Activated naive CD4-positive, alpha-beta T cell treated with anti-CD3 and anti-CD28 coated beads for 36 hours (primary cell): ENCODE measurements at places on chromosomes 4 and X.
A peak's percentile ranks its signal among the peaks of the same experiment; 100 is the strongest.

DNA sequence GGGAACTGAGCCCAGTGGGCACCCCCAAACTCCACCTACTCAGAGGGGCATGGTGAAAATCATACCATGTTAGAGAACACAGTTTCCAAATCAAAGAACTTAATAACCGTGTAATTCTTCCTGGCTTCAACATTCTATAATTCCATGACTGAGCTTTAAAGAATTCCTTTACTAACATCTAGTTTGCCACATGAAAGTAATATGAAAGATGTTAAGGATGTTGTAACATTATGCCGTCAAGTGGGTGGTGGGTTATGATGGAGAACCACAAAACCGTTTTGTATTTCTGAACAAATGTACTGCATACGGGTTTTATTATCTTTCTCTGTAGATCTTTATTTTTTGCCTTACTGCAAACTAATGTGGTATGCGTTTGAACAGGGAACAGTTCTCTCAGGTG lies 549.0 kb upstream of the MAGEB2 start:
- DNase-seq, result no peak

GRCh38 chr4:102139132-102139573 lies 206.1 kb downstream of the SLC39A8 start:
- no peak for DNase-seq

GRCh38 chrX:149074398-149074797 lies 430.7 kb downstream of the IDS start:
- peak; percentile 56 for DNase-seq

DNA sequence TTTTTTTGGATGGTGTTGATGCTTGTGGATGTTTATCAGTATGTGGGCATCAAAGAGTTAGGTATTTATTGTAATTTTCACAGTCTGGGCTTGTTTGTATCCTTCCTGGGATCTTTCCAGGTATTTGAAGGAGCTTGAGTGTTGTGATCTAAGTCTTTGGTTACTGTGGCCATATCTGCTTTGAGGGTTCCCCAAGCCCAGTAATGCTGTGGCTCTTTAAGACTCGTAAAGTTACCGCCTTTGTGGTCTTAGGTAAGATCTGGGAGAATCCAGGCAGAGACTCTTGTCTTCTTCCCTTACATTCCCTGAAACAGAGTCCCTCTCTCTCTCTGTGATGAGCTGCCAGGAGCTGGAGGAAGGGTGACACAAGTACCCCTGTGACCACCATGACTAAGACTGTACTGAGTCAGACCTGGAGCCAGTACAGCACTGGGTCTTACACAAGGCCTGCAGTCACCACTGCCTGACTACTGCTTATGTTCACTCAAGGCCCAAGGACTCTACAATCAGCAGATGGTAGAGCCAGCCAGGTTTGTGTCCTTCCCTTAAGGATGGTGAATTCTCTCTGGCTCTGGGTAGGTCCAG lies 62.2 kb downstream of the FMR1NB start:
- no peak for DNase-seq

DNA sequence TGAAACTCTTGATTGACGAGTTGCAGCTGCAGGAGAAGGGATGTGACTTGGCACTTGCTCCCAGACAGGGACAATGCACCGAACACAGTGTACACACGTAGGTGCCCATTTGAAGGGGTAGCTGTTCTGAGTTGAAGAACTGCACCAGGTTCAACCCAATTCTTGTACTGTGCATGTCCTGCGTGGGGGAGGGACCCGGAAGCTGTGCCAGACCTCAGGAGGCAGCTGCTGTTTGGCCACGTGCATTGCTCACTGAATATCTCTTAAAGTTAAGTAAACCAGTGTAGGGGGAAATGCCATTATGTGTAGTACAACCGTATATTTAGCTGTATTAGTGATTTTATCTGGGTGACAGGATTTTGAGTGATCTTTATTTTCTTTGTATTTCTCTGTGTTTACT lies 12.0 kb upstream of the RBBP7 start:
- DNase-seq, result peak; percentile 12

- no peak for DNase-seq
Measured at GRCh38 chrX:69142788-69143469, 22.3 kb downstream of the PJA1 start.

GRCh38 chr4:138005486-138005885 lies 236.7 kb downstream of the SLC7A11 start:
- no peak for DNase-seq

GRCh38 chr4:99715286-99715685 lies 57.7 kb upstream of the C4orf54 start:
- DNase-seq, result no peak

- no peak for DNase-seq
Measured at GRCh38 chr4:89099034-89099433, 12.3 kb upstream of the TIGD2 start.

DNA sequence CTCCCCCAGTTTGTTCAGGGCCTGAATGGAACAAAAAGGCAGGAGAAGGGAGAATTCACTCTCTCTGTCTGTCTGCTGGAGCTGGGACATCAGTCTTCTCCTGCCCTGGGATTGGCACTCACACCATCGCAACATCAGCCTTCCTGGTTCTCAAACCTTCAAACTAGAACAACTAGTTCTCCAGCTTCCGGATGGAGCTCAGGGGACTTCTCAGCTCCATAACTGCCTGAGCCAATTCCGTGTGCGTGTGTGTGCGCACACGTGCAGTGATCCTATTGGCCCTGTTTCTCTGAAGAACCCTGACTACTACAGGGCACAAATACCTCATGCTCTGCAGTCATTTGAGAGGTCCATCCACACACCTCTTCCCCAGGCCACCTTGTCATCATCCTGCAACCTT lies 18.7 kb upstream of the MAN2B2 start:
- no peak for DNase-seq

GRCh38 chr4:24137671-24138601 lies 248.1 kb upstream of the PPARGC1A start:
- no peak for DNase-seq

DNA sequence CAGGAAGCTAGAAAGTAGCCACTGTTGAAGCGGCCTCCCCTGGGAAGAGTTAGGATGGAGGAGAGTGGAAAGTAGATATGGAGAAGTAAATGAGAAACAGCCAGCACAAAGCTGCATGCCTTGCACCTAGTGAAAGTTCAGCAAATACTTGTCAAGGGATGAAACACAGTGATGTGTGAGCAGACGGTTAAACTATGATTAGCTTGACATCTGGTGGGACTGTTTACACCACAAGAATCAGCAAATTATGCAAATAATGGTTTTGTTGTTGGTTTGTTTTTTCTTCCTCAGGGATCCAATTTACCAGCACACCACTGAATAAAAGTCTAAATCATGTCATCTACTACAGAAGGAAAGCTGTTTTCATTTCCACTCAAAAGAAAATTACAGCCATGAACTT lies 87.1 kb downstream of the CORIN start:
- no peak for DNase-seq

DNA sequence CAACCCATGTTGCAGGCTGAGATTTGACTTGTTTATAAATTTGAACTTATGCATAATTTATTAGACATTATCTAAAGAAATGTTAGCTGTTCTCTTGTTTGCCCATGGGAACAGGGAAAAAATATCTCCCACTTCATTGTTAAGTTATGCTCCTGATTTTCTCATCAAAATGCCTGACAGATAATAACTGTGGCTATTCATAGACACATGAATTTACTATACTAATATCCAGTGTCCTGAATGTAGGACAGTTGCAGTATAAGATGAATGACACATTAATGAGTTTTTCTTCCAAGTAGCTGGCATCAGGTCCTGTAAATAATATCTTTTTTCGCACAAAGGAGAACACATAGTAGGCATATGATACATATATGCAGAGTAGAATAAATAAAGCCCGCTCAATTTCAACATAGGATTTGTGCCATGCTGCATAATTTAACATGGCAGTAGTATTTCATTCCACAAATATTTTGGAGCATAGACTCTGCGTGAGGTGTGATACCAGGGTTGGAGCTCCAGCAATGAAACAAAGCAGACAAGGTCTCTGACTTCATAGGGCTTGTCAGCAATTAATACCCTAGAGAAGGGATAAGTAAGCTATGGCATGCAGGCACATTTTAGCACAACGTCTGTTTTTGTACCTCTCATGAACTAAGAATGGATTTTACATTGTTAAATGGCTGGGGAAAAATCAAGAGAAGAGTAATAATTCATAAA lies 40.4 kb upstream of the DDX53 start:
- DNase-seq, result no peak

DNA sequence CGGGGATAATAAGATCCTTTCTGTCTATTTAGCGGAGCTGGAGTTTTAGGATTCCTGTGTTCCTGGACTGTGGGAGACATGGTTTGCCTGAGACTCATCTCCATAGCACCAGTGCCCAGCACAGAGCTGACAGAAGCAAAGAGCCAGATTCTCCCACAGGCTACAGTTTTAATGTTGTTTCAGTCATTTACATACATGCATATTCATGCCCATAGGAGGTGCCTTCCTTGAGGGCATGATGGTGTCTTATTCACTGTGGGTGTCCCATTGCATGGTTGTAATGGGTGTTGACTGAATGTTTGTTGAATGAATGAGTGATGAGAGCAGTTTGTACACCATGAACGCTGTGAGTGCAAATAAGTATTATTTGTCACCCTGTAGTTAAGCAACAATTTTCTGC lies 260.6 kb downstream of the EVC2 start:
- no peak for DNase-seq

- no peak for DNase-seq
Measured at GRCh38 chr4:38574559-38575333, 89.3 kb upstream of the KLF3 start.

DNA sequence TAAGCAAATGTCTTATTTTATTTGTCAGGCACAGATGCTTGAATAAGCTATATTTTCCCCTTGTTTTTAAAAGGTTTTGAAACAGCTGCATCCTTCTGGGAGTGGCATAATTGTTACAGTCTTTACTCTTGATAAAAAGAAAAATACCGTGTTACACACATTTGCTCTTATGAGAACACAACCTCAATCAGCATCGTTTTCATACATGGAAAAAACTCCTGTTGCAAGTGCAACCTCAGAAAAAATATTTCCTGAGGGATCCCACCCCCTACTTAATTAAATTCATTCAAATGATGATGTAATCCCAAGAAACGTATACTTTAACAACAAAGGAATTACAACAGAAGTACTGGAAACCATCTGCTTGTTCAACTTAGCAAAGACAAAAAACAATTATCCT lies 58.6 kb downstream of the SMAD1 start:
- DNase-seq, result no peak

GRCh38 chrX:71930298-71930697 lies 19.7 kb downstream of the NHSL2 start:
- no peak for DNase-seq

DNA sequence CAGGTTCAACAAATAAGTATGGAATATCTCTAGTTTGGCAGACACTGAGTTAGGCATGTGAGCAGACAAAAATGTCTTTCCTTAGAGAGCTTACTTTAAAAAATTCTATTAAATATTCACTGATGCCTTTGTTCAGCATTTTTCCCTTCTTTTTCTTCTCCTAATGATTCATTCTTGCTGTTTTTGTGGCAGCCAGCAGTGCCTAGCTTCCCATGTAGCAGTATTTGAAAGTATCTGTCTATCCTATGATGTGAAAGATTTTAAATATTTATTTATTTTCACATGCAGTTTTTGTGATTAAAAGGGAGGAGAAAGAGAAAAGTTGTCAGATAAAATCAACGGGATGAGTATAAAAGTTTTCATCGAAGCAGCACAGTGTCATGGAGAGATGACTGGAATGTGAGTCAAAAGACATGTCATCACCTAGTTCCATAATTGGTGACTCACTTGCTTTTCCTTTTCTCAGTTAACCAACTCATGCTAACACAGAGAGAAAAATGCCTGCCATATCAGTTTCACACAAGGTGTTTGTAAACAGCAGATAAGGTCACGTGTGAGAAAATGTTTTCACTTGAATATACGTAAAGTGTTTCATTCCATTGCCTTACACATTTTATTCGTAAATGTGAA lies 69.8 kb downstream of the BMPR1B start:
- no peak for DNase-seq

DNA sequence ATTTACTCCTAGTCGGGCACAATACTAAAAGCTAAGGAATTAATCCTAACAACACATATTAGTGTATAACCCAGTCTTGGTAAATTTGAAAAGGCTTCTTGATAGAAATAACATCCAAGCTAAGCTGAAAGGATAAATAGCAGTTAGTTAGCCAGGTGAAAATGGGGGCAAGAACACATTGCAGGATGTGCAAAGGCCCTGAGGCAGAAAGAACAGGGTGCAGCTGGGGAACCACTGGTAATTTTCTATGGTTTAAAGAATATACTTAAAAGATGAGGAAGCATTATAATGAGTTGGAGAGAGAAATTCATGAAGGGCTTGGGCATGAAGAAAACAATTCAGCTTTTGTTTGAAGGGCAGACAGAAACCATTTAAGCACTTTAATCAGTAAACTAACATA lies 689.0 kb downstream of the ADGRL3 start:
- no peak for DNase-seq

DNA sequence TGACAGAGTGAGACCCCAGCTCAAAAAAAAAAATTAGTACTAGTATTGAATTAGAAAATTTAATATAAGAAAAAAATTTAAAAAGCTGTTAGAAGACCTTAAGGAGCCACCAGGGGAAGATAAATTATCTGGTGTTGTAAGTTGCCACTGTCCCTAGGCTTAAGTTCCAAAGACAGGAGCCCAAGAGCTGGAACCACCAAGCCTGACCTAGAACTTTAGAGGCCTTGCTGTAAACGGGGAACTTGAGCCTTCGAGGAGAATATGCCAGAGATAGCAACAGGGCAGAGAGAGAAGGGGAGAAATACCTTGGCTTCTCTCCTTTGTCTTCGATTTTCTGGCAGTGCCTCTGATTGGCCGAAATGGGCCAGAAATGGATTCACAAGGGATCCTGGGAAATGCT lies 8.9 kb downstream of the USP53 start:
- no peak for DNase-seq

GRCh38 chrX:68842351-68842750 lies 13.5 kb downstream of the EFNB1 start:
- DNase-seq, result no peak

DNA sequence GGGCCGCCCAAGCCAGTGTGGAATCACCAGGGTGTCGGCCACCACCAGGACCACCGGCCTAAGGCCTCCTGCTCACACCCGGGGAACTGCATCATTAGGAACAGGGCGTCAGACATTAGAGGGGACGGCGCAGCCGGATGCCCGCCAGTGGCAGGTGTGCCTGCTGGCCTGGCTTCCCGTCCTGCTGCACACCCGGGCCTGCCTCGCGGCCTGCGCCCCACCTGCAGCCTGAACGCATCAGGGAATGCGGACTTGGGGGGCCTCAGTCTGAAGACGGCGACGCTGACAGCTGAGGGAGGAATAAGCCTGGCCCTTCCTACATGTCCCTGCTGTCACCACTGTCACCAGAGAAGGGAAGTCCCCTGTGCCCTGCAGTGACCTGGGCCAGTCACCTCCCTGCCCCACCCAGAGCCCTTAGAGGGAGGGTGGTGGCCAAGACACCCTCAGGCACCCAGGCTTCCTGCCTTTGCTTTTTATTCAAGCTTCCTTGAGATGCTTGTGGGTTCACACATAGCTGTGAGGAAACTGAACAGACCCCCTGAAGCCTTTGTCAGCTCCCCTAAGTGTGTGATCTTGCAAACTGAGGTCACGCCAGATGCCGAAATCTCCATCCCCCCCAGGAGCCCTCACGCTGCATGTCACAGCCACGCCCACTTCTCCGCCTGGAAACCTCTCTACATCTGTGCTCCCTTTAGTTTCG lies 3.2 kb downstream of the DGKQ start:
- DNase-seq, result no peak
